Right kidney (tissue), 9 donors: ENCODE measurements at places on chromosomes 3 and 15.

GRCh38 chr15:66249605-66250174 is 3.9 kb downstream of the MEGF11 start:
- no peak for DNase-seq

GRCh38 chr15:58518626-58519025 is 86.8 kb downstream of the LIPC start:
- no peak for DNase-seq

GRCh38 chr15:60218256-60218655 is 179.5 kb downstream of the ANXA2 start:
- no peak for DNase-seq

- DNase-seq = no peak
Observed at GRCh38 chr3:58005669-58006068, 2.6 kb upstream of the FLNB start.

DNA sequence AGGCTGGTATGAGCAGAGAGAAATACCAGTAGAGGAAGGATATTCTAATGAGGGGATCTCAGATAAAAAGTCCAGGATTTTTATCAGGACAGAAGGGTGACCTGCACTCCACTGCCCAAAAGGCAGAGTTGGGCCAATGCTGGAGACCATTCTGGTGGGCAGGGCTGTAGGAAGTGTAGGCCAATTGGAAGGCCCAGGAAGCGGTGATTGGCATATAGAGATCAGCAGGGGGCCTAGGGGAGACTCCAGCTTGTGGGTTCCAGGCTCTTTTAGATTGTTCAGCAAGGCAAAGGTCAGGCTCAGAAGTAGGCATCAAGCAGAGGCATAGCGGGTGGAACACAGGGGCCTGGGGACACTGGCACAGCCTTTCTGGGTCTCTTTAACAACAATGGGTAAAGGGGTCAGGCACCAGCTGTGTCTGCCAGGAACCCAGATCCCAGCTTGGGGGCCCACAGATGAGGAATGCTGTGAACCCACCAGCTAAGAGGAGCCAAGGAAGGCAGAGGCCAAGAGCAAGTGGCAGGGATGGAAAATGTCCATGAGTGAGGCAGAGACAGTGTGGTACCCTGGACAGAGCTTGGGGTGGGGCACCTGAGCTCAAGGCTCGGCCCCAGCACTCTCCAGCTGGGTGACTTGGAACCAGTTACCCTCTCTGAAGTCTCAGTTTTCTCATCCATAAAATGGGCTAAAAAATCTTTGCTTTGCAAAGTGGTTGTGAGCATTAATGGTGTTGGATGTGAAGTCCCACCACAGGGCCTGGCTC is 27.0 kb upstream of the RASGRF1 start:
- DNase-seq = no peak

- DNase-seq = no peak
Observed at GRCh38 chr3:154656486-154656885, 226.5 kb upstream of the GPR149 start.

DNA sequence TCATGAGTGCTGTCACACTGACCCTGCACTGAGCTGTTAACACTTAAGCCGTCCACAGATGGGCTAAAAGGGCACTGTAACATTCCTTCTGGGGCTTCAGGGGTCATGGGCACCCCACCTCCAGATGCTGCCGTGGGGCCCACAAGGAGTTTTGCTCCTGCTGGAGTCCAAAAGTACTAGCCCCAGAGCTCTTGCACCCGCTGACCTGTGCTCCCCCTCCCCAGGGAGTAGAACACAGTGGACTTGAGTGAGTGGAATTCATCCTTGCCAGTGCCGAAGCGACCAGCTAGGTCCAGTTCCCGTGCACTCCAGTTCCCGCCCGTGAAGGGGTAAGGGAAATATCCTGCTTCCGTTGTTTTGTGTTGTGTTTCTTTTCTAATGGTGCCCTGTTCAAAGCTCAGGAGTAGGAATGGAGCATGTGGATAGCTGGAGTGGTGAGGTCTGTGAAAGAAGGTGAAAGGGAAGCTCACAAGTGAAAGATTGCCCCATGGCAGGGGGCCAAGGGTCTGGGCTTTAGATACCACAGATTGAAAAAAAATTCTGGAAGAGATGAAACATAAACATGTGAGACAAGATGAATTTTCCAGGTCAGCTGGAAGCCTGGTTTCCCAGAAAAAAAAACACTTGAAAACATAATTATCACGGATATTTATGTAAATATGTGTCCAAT is 36.6 kb downstream of the SLCO2A1 start:
- no peak for DNase-seq

GRCh38 chr15:34952481-34952880 is 17.1 kb downstream of the AQR start:
- no peak for DNase-seq

GRCh38 chr3:65685621-65686235 is 353.0 kb downstream of the MAGI1 start:
- DNase-seq = no peak

GRCh38 chr15:83538682-83539081 is 91.5 kb downstream of the SH3GL3 start:
- no peak for DNase-seq

DNA sequence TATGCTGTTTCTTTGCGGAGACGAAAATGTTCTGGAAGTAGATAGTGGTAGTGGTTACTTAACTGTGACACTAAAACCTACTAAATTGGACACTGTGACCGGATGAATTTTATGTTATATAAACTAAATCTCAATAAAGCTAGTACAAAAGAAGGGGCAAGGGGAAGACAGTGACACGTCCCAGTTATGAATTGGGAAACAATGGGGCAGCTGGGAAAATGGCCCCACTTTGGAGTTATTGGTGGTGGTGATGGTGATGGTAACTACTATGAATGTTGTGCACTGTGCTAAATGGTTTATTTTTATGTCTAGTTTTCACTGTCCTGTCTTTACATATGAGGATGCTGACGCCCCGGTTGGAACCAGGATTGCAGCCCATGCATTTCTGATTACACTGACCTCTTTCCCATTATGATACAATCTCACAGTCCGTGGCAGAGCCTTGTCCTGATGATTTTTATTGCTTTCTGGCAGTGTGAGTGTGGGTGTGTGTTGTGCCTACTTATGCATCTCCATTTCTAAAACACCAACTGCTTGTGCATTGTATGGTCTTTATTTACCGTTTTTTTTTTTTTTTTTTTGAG is 192.0 kb downstream of the FNDC3B start:
- DNase-seq = no peak

DNA sequence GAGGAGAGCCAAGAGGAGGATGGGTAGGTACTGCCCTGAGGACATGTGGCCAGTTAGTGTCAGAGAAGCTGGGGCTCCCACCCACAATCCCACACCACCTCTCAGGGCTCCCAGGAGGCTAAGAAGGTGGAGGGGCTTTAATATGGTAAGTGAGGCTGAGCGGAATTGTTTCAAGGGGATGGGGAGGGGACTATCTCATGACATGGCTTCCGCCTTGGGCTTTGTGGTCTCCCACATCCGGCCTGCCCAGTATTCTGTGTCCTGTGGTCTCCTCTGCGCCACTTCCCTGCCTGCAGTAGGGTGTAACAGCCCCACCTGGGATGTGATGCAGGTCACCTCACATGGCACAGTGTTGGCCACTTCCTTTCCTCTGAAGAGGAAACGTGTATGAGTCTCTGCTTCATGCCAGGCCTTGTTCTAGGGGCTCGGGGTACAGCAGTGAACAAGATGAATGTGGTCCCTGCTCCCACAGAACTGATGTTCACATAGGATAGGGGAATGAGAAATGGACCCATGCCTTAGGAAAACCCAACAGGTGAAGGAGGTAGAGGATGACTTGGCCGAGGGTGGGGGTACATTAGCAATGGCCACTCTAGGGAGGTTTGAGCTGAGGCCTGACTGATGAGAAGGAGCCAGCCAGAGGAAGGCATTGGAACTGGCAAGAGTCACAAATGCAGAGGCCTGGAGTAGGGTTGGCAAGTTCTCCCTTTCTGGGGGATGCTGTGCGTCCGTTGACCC is 3.2 kb downstream of the NEIL1 start:
- DNase-seq = no peak

DNA sequence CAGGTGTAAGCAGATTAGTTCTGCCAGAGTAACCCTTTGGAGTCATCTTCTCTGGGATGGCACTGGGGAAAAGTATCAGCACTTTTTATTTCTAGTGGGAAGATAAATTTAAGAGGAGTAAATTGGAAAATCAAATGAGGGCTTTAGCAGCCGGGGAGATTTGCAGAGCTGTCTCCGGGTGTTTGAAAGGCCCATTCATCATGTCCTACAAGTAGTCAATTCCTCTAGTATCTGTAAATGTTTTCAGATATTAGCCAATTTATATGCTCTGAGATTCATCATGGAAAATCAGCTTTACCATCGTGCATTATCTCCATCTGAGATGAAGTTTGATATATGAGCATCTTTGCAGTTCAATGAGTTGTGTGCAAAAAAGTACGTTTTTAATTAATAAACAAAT is 93.6 kb downstream of the CDIN1 start:
- no peak for DNase-seq

GRCh38 chr3:81585056-81585455 is 176.4 kb downstream of the GBE1 start:
- no peak for DNase-seq

DNA sequence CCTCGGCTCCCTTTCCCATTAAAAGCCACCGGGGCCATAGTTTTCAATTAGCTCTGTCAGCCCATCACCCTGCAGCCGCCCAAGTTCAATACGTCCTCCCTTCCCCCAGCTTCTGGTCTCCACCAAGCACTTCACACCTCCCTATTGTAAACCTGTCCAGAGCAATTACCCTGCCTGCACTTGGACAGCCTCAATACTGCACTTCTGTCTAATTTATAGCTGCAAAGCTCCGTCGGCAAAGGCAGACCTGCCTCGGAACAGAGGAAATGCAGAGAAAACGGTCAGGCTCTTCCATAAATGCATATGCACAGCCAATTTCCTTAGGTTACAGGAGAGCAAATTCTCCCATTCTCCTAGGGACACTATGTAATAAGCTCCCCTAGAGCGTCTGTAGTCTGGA is 21.9 kb downstream of the LRIG1 start:
- DNase-seq = no peak

DNA sequence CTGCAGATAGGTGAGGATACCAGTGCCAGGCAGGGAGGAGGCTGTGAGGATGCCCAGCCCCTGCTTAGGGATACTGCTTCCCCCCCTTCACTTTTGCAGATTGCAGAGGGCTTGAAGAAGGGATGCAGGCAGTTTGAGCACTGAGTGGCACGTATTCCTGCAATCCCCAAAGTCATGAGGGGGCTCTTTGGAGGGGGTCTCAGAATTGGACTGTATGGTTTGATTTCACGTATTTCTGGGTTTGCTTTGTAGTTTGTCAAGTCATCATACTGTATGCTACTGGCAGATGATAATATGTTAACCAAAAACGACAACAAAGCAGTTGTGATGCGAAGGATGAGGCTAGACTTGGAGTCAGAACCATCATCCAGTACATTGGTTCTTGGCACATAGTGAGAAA is 28.1 kb downstream of the CHST14 start:
- DNase-seq = no peak

GRCh38 chr15:52732551-52732950 is 53.4 kb upstream of the ATOSA start:
- DNase-seq = no peak

GRCh38 chr15:95919460-95919859 is 411.0 kb upstream of the NR2F2 start:
- no peak for DNase-seq

DNA sequence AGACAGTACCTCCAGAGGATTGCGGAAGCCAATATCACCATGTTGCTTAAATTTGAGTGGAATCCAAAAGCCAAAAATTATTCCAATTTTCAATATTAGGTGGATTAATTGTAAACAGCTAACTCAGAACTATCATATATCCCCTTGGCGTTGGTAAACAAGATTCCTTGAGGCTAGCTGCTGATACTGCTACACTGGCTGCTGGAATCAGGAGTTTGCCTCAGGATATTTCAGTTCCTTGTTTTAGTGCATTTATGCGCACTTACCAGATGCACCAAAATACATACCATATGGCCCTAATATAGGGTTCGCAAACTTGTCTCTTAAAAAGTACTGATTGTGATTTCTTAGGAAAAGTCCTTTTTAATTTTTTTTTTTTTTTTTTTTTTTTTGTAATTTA is 605.2 kb upstream of the NAALADL2 start:
- DNase-seq = no peak

- DNase-seq = no peak
Observed at GRCh38 chr3:13263770-13264467, 156.2 kb downstream of the NUP210 start.

DNA sequence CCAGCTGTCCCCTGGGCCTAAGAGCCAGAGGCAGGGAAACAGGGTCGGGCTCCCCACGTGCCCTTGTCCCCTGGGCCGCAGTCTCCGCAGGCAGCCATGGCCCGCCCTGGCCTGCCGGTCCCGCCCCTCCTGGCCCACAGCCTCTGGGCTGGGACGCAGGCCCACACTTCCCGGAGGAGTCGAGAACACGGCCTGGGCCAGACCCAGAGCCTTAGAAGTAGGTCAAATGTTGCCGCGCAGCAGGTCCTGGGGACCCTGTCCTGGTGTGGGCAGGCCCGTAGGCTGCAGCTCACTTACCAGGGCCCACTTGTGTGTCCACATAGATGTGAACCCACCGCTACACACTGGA is 4.3 kb upstream of the MYL3 start:
- no peak for DNase-seq

- no peak for DNase-seq
Observed at GRCh38 chr3:173340626-173341025, 56.9 kb upstream of the NLGN1 start.

DNA sequence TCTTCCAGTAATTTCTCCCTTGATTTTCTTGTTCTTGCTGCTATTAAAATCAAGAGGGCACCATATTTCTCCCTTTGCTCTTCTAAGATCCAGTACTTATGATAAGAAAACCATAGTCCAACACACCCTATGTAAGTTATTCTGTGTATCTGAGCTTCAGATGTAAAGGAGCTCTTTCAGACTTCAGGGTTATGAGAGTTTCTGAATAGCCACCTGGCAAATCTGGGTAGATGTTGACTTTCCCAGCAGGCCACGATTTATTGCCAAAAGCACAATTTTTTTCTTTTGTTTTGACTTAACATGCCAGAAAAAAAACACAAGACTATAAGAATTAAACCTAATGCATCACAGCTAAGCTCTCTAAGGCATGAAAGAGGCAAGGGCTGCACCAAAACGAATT is 1045.0 kb downstream of the FHIT start:
- DNase-seq = no peak

DNA sequence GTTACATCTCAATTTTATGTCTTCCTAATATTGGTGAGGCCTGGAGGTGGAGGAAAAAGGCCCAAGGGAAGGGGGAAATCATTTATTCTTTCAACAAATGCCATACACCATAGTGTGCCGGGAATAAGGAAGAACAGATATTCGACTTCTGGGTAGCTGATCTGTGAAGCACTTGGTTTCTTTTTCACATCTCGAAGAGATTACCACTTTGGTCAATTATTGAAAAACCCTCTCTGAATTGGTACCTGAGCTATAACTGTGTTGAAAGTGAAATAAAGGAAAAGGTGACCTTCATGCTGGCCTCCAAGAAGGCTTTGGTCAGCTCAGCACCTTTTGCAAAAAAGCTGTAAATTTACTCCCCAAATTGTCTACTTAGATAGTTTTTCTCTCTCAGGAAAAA is 14.2 kb upstream of the MB21D2 start:
- no peak for DNase-seq
